ENCODE measurements at places on chromosomes 4 and X. TPM values are rescaled to one million over a fixed set of nuclear protein-coding genes. Genes with fewer than 3 reads are reported as not detected.

The MAML3 gene
- total RNA-seq, result 5.7 TPM

The UGT2A3 gene
- total RNA-seq, result not detected

DNA sequence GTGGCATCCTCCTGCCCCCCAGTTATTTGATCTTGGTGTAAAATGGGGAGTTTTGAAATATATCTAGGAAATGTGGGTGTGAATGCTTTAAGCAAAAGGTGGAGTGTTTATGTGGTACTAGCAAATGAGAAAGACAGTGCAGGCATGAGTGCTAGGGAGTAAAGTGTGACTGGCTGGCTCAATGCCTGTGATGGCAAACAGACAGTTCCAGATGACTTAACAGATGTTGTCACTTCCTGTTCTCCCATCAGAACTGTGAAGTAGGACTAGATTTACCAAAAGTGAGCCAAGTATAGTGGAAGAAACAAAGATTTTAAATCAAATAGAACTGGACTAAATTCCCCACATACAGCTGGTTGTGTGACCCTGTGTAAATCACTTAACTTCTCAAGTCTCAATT is 8.4 kb upstream of the AMOT start:
- H3K27ac ChIP-seq, result no peak overlapping the region
- H3K36me3 ChIP-seq, result no peaks in the 10 kb centered on the region
- H3K4me3 ChIP-seq, result no peak overlapping the region
- peak; percentile 12 for DNase-seq

DNA sequence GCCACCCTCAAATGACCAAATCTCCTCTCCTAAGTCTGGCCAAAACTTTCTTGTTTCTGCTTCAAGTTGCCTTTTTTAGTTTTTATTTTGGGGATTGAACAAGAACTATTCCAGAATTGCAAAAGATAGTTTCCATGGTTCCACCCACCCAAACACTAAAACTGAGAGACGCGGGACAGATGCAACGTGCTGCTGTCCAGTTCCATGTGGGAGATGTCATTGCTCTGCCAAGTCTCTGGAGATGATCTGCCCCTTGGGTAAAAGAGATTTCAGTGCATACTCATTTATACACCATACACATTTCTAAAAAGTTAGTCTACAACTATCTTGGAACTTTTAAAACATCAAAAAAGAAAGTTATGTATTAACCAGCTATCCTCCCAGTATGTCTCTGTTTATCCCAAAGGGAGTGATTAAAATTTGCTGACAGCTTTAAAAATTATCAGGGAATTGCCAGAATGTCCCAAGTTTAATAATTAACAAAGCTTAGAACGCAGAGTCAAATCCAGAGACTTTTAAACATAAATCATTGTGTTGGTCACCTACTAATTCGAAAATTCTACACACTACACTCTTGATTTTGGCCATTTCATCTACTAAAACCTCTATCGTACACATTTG is 3.2 kb downstream of the MAOB start:
- H3K36me3 ChIP-seq, result no peaks in the 10 kb centered on the region
- H3K4me1 ChIP-seq, result no peaks in the 10 kb centered on the region
- DNase-seq, result no peak

DNA sequence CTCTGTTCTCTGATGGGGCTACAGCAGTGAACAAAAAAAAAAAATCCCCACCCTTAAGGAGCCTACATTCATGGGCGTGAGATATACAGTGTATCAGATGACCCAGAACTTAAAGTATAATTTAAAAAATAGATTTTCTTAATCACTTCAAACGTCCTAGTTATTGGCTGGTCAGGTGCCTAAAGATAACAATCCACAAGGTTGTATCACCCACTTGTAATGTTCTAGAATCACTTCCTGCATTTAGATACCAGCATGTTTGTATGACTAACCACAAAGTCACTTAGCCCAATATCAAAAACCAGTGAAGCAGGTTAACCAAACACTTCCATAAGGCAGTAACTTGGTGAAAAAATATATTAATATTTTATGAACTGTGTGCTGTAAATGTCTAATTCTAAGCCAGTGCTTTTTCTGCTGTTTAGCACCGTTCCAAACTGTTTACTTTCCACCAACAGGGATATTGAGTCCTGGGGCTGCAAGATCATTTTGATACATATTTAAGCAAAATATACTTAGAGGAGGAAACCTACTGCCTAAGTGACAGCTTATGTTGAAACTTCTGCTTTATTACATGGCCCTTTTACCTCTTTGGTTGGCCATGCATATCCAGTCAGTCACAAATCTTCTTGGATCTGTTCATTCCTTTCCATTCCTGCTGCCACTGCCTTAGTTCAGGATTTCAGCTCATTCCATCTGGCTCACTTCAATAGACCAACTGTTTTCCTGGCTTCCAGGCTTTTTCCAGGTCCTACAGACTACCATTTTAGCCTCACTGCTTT is 43.3 kb downstream of the CD40LG start:
- no peaks in the 10 kb centered on the region for H3K27me3 ChIP-seq
- no peaks in the 10 kb centered on the region for H3K36me3 ChIP-seq
- no peaks in the 10 kb centered on the region for H3K4me1 ChIP-seq
- no peak overlapping the region for H3K4me3 ChIP-seq
- H3K27ac ChIP-seq, result no peak overlapping the region

The ZBED1 gene
- 32.4 TPM for total RNA-seq
